Frontal cortex (tissue), 4 donors: ENCODE measurements at places on chromosomes 16 and 17.

- DNase-seq: peak; percentile 75
These were observed 428 bp upstream of the ANTKMT start for GRCh38 chr16:720447-720989.

DNA sequence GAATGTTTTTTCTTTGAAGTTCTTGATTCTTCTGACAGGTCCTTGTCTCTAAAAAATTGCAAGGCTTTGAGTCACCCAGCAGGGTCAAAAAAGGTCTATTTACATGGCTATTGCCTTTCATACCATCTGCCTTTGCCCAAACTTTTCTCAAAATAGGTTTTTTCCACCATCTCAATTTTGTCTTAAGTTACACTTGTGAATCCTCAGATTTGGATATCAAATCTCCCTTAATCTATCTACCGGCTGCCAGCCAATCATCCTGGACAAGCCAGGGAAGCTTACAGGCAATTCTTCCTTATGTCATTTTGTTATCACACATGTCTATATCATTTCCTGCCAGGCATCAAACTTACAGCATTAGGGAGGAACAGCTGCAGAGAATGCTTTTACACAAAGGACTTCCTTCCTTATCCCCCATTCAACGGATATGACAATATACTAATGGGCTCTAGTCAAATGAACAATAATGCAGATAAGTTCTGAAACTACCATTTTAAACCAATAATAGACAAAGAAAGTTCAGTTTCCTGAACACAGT lies 104.1 kb upstream of the CORO6 start:
- no peak for DNase-seq

- no peak for DNase-seq
These were observed 154.0 kb downstream of the LGALS9B start for GRCh38 chr17:20313306-20313705.

- DNase-seq: no peak
These were observed 30.8 kb downstream of the NOG start for GRCh38 chr17:56624309-56624708.

DNA sequence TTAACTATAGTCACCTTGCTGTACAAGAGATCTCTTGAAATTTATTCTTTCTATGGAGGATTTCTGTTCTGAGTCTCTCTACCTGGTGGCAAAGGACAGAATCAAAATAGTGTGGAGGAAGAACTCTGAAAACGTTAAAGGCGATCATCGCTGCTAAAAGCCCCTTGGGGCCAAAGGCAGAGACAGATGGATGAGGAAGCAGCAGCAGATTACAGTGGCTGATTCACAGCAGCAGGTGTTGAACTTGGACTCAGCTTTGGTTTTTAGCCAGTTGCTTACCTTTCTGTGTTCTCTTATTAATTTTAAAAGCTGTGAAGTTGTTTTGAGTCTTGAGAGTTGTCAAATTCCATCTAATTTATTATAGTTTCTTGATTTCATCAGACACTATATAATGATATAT lies 956.1 kb upstream of the GOT2 start:
- no peak for DNase-seq

DNA sequence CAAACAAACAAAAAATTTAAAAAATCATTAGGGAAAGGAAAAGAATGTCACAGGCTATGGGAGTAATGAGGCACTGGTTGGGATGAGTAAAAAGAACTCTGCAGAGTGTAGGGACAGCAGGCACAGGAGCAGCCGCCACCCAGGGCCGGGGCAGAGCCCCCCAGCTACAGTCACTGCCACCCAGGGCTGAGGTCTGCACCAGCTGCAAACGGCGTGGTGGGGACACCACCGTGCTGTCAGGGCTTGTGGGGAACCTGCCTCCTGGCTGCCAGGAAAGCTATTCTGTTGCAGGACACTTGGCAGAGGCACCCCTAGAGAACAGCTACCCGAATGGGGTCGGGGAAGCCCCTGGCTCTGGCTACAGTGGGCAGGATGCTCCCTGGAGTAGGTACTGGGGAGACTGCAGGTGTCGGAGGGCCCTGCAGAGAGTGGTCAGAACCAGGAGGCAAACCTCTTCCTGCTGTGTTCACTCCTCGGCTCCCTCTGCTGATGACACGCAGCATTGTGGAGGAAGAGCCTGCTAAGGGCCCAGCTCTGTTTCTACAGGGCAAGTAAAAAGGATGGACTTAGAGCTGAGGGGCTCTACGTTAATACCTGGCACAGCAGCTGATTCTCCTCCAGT lies 32.3 kb upstream of the CAPN15 start:
- DNase-seq: no peak

DNA sequence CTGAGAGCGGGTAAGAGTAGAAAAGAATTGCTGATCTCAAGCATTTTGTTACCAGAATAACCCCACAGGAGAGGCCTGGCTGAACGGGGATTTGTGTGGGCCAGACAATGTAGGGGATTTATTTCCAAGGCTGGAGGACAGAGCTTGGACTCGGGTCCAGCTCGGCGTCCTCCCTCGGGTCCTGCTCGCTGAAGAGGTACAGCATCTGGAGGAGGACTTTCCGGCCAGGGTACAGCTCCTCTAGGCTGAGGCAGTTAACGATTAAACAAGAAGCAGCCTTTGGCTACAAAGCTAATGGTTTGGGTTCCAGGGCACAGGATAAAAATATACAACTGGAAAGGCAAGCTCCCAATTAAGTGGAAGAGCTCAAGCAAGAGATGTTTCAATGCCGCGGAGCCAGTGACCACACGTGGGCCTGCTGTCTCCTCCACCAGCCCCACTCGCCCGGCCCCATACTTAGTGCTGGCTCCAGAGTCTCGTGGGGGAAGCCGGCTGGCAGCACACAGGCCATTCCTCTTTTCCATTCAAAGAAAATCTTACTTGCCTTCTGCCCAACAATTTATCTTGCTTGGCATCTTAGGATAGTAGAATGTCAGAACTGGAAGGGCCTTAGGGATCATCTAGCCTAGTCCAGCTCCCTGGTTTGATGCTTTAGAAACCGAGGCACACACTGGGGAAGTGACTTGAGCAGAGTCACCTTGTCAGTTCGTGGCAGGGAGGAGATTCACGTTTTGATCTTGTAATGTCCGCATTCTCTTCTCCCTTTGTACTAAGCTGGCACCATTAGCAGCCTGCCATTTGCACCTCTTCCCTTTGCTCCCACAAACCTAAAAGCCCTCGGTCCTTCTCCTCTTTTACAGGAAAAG lies 85.9 kb upstream of the TBX2 start:
- no peak for DNase-seq

GRCh38 chr17:41392278-41392677 lies 5.1 kb downstream of the KRT31 start:
- DNase-seq: no peak

DNA sequence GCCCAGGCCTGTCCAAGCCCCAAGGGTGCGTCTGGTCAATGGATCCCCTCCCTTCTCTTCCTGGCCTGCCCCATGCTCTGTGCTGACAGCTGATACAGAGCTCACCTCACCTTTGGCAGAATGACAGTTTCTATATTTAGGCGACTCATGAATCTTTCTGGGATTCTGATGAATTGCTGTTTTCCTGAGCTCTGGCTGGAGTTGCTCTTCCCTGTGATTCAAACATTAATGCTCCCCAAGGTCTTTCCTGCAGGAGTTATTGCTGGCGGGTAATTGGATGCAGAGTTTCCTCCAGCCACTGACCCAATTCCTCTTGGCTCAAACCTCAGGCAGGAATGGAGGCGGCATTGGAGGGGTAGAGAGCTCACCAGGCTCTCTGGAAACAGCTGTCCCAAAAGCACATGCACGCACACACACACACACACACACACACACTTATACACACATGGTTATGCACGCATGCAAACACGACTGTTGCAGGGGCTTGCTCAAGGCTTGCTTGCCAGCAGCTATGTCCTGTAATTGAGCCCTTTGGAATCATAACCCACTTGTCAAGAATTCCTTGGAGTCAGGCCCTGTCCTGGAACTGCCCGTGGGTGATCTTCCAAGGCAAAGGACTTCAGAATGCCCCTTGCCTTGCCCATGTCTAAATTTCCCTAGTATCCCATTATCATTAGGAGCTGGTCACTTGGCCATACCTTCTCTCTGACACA lies 128.8 kb downstream of the ASIC2 start:
- no peak for DNase-seq

DNA sequence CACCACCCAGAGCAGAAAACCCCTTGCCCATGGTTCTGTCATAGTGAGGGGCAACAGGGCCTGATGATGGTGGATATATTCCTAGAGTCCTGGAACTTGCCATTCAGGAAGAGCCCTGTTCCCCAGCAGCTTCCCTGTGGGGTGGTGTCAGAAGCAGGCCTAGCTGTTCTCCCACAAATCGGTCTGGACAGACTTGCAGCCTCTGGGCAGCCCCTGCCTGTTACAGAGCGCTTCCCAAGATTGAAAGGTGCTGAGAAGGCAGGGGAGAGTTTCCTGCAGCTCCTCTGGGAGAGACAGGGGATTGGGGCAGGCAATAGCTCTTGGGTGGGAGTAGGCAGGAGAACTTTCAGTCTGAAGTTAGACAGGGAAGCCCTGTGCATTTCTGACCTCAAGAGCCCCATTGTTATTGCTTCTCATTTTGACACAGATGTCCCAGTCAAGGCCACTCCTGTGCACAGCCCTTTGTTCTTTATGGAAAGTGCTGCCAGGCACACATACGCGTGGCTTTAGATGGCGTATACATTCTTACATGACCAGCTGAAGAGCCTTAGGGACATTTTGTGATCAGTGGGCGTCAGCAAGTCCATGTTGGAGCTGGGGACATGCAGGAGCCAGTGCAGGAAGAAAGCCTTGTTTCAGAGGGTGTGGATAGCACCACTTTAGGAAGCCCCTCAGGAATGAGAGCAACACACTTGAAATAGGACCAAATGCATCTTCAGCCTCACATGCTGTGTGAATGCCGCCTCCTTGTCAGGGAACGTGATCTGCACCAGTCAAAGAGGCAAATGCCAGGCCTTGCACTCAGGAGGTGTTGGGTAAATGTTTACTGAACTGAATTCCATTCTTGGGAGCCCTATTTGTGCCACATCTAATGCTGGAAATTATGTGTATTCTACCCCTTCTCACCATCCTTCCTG lies 67.5 kb downstream of the GNAO1 start:
- DNase-seq: no peak

DNA sequence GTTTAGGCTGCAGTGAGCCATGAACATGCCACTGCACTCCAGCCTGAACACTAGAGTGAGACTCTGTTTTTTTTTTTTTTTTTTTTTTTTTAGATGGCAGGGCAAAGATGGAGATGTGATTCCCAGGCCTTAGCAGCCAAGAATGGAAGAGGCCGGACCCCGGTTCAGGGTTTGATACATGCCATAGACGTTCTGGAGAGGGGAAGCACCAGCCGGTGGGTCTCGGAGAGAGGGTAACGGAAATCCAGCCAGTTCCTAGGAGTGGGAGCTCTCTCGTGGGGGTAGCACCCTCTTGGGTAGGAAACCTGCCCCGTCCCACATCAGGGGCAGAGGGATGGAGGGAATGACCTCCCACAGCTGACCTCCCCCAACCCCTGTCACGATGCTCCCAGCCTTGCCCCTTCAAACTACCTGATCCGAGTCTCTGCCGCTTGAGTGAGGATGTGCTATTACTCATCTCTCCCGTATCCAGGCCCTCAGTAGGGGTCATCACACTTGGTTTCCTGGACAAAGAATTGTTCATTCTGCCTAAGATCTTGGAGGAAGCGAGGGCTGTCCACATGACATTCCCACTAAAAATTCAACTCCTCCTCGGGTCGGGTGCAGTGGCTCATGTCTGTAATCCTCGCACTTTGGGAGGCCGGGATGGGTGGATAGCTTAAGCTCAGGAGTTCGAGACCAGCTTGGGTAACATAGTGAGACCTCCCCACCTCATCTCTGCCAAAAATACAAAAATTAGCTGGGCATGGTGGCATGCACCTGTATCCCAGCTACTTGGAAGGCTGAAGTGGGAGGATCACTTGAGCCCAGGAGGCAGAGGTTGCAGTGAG lies 47.3 kb downstream of the MIS12 start:
- DNase-seq: no peak

- no peak for DNase-seq
These were observed 129.3 kb downstream of the PARN start for GRCh38 chr16:14500791-14501190.

GRCh38 chr17:57957886-57958285 lies 2.7 kb upstream of the CUEDC1 start:
- DNase-seq: no peak

GRCh38 chr17:64002658-64003525 lies 4.7 kb downstream of the PRR29 start:
- no peak for DNase-seq

DNA sequence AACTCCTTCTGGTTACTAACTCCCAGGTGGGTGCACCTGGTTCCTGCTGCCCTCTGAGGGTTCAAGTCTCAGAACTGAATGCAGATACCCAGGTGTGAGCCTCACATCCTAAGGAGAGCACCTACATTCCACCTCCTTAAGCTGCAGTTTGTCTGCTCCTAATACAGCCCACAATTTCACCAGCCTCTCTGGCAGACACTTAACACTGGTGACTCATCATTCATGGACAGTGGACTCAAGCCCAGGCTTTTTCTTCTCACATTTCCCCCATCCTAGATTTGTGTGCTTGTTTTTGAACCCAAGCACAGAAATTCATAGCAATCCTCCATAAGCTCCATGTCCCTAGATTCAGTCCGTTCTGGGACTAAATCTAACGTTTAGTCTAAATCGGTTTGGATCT lies 7.0 kb upstream of the MAF start:
- no peak for DNase-seq

DNA sequence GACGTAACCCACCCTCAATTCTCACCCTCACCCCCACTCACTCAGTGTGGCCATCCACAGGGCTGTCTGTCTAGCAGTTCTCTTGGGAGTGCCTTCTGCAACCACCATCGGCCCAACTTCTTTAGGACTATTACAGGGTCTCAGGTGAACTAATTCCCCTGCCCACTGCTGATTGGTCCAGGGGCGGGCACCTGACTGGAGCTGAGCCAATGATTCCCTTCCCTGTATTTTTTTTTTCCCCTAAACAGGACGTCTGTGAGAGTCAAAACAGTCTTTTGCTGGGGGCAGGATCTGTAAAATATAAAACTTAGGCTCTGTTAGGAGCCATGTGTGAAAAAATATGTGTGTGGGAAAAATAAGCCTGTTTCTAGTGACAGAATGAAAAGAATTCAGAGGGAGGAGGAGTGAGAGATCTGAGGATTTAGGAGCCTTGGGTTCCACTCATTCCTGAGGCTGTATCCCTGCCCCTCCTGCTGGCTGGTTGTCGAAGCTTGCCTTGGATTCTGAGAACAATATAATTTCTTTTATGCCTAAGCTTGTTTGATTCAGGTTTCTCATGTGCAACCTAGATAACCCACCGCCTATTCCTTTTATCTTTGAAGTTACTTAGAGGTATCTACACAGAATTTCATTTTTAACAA lies 115.0 kb downstream of the SPACA3 start:
- DNase-seq: no peak

- no peak for DNase-seq
These were observed 167.3 kb upstream of the CDH5 start for GRCh38 chr16:66199189-66199588.

GRCh38 chr17:57498443-57498842 lies 242.1 kb downstream of the MSI2 start:
- no peak for DNase-seq

DNA sequence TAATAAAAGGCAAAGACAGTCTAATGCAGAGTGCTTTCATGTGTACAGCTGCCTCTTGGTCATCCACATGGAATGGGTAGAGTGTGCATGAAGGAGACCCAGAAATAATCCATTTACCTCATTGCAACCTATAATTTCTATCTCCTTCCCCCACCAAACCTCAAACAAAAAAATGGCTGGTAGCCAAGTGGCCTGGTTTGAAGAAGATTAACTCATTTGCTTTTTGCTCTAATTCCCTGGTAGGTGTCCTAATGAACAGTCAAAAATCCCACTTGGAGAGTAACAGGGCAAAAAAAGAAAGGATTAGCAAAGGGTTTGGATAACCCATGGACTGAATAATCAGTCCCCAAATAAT lies 13.0 kb upstream of the LYRM9 start:
- no peak for DNase-seq
